HFFc6 (cell line): ENCODE measurements at places on chromosomes 13 and 19.

DNA sequence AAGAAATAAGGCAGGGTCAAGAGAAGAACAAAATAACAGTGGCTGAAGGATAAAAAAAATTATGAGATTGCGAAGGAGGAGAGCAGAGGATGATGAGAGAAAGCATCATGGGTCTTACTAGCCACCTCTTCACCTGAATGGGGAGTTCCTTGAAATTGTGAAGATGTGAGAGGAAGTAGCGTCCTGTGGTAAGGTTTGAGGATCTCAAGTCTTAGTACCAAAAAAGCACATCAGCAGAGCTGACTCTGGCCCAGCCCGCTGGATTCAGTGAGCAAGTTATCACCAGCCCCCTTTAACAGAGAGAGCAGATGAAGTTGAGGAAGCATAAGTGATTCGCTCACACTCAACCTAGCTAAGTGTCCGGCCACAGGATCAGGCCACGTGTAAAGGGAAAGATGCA is 61.8 kb downstream of the RXFP2 start:
- DNase-seq: no peak

GRCh38 chr13:75550159-75550567 is 572 bp downstream of the UCHL3 start:
- peak; percentile 61 for DNase-seq

DNA sequence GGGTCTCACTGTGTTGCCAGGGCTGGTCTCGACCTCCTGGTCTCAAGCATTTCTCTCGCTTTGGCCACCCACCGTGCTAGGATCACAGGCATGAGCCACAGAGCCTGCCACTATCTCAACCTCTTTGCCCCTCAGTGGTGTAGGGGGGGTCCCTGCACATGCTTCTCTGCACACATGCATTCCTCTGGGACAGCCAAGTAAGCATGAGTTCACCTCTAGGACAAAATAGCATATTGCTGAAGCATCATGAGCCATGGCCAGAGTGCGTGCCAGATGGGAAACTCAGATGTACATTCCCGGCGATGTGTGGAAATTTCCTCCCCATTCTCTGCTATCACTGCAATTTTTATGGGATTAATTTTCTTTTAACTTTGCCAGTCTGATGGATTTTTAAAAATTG is 23.1 kb downstream of the CHAF1A start:
- peak; percentile 89 for DNase-seq

- no peak for DNase-seq
Measured at GRCh38 chr13:49452725-49453457, 8.8 kb downstream of the SETDB2 start.

- DNase-seq: peak; percentile 83
Measured at GRCh38 chr13:85586422-85586831, 212.8 kb downstream of the SLITRK6 start.
